ENCODE measurements at places on chromosomes 3 and 15. TPM values are rescaled to one million over a fixed set of nuclear protein-coding genes. Genes with fewer than 3 reads are reported as not detected.

The HRH1 gene
- 13.9 TPM for total RNA-seq

The SMCO1 gene
- not detected for total RNA-seq

The HES1 gene
- total RNA-seq, result 7.0 TPM

The FAM174B gene
- total RNA-seq, result 5.0 TPM

The DPPA2 gene
- not detected for total RNA-seq

The SLC9C1 gene
- total RNA-seq, result 0.13 TPM
